K562 (cell line): ENCODE measurements at places on chromosomes 1 and 21. TPM values are rescaled to one million over a fixed set of nuclear protein-coding genes. Genes with fewer than 3 reads are reported as not detected.

The CLCA4 gene
- not detected in 2 replicates for polyA plus RNA-seq

The CYP4A22 gene
- polyA plus RNA-seq: not detected in 2 replicates

The RGS8 gene
- not detected in 2 replicates for polyA plus RNA-seq

The PGBD5 gene
- polyA plus RNA-seq: 0.31 TPM in 1 of 2 replicates, not detected in the other

- DNase-seq: no peak
- H3K27ac ChIP-seq: no peak overlapping the region
- no peaks in the 10 kb centered on the region for H3K36me3 ChIP-seq
- H3K4me3 ChIP-seq: no peak overlapping the region
- H3K27me3 ChIP-seq: no peaks in the 10 kb centered on the region
Observed at GRCh38 chr21:17829472-17829871, 10.3 kb upstream of the C21orf91 start.
